GOT3 (cell line): ENCODE measurements at places on chromosomes 4 and X.

GRCh38 chr4:7705062-7705461 lies 234.6 kb downstream of the AFAP1 start:
- DNase-seq, result no peak

DNA sequence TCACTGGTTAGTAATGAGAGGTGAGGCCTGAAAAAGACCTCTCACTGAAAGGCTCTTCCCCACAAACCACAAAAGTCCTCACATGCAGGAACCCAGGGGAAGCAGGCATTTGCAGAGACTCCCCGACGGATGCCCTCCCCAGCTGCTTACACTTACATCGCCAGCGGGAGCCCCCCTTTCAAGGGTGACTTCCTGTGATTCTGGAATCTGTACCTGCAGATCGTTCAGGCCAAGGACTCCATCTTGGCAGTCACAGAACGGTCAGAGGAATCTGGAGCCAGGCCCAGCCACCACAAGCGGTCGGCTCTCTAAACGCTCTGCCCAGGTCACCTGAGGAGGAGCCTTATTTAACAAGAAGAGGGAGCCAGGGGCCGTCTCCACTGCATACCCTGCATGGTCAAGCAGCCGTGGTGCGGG lies 71.3 kb upstream of the STS start:
- DNase-seq, result no peak

GRCh38 chrX:2608638-2609430 lies 82.3 kb upstream of the CD99 start:
- DNase-seq, result no peak

GRCh38 chrX:139692506-139692849 lies 15.5 kb downstream of the MCF2 start:
- DNase-seq, result no peak

DNA sequence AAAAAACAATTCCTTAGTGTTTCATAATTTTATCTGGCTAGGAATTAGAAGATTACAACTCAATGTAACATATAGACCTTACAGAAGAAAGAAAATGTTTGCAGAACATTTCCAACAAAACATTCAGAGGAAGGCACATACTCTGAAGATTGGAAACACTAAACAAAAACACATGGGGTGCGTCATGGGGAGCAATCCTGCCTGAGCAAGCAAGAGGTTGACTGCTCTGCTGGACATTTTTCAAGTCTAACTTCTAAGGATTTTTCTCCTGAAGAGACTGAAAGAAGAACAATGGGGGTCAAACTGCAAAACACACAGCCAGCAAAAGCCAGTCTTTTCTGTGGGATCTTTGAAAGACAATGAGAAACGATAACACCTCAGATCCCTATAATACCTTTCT lies 182.8 kb downstream of the GUCY2F start:
- no peak for DNase-seq

DNA sequence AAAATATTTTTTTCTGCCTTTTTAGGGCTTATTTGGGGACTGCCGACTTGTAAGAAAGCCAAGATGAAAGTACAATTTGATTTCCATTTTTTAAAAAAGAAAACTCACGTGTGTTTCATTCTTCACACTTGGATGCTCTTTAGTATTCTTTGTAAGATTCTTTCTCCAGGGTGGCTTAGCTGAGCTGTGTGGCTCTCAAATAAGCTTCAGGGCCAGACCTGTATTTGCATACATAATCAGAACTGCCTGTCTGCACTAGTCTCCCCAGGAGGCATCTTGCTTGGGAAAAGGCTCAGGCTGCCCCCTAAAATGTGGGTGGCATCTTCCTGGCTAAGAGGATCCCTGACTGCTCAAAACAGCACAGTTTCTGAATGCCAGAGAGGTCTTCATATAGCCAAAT lies 498.4 kb downstream of the MID1IP1 start:
- no peak for DNase-seq
